K562 (cell line): ENCODE measurements at places on chromosomes 4 and X.

- H3K27ac ChIP-seq = no peak overlapping the region
- H3K4me1 ChIP-seq = no peaks in the 10 kb centered on the region
- no peaks in the 10 kb centered on the region for H3K27me3 ChIP-seq
- no peak for DNase-seq
Observed at GRCh38 chr4:15427161-15427560, 672 bp upstream of the C1QTNF7 start.

DNA sequence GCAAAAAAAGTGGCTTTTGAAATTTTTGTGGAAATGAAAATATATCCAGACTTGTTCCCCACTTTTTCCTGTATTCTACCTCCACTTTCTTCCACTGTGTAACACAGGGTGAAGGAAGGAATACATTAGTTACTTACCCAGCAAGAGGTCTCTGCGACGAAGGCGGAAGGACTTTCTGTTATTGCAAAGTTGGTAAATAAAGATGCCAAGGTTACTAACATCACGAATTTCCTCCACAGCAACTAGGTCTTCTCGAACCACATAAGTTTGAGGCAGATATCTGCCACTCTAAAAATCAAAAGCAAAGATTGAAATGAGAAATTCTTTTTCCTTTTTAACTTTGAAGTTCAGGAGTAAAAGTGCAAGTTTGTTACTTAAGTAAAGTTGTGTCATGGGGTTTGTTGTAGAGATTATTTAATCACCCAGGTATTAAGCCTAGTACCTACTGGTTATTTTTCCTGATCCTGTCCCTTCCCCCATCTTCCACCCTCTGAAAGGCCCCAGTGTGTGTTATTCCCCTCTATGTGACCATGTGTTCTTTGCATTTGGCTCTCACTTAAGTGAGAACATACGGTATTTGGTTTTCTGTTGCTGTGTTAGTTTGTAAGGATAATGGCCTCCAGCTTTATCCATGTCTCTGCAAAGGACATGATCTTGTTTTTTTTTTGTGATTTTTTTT is 5.8 kb downstream of the ITM2A start:
- DNase-seq = no peak
- no peaks in the 10 kb centered on the region for H3K27me3 ChIP-seq
- no peak overlapping the region for H3K27ac ChIP-seq
- H3K4me3 ChIP-seq = no peak overlapping the region

- no peaks in the 10 kb centered on the region for H3K36me3 ChIP-seq
- H3K4me1 ChIP-seq = no peaks in the 10 kb centered on the region
- H3K4me3 ChIP-seq = no peak overlapping the region
- H3K27ac ChIP-seq = no peak overlapping the region
Observed at GRCh38 chrX:124194199-124194598, 138.3 kb upstream of the TEX13D start.

DNA sequence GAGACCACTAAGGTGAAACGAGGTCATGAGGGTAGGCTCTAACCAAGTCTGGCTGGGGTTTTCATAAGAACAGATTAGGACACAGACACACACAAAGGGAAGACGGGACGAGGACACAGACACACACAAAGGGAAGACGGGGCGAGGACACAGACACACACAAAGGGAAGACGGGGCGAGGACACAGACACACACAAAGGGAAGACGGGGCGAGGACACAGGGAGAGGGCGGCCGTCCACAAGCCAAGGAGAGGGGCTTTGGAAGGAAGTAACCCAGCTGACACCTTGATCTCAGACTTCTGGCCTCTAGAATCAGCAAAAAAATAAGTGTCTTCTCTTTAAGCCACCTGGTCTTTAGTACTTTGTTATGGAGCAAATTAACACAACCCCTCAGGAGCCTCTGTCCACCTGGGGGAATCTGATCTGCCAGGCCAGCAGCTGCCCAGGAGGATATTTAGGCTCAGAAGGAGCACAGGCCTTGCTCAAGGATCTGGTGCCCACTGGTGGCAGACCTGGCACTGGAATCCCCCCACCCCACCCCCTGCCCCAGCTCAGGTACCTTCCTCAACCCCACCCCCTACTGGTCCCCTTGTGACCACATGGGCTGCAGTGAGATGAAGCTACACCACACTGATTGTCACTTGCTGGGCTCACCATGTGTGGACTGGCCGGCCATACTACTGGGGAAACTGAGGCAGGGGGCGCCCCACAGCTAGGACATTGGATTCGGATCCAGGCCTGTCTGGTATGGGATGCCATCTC is 2.8 kb downstream of the ABLIM2 start:
- no peak overlapping the region for H3K27ac ChIP-seq
- no peaks in the 10 kb centered on the region for H3K4me1 ChIP-seq
- peaks cover 59% of the 10 kb centered on the region for H3K27me3 ChIP-seq
- DNase-seq = no peak
- no peaks in the 10 kb centered on the region for H3K36me3 ChIP-seq

DNA sequence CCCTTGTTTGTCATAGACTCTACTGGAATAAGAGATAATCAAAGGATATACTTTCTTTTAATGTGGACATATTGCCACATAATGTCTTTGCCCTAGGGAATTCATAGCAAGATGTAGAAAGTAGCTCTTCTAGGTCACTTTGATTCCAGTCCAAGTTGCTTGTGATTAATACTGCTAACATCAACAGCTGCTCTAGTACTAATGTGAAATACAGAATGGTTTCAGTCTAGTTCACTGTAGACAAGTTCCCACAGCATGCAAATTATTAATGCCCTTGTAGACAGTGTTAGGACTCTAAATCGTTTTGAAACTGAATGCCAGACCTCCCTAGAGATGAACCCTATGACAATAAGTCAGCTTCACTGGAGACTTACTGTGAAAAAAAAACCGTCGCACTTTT is 494.6 kb upstream of the ATOH1 start:
- H3K4me3 ChIP-seq = no peak overlapping the region
- no peak overlapping the region for H3K27ac ChIP-seq
- H3K4me1 ChIP-seq = no peaks in the 10 kb centered on the region
- no peaks in the 10 kb centered on the region for H3K36me3 ChIP-seq
- no peaks in the 10 kb centered on the region for H3K27me3 ChIP-seq

DNA sequence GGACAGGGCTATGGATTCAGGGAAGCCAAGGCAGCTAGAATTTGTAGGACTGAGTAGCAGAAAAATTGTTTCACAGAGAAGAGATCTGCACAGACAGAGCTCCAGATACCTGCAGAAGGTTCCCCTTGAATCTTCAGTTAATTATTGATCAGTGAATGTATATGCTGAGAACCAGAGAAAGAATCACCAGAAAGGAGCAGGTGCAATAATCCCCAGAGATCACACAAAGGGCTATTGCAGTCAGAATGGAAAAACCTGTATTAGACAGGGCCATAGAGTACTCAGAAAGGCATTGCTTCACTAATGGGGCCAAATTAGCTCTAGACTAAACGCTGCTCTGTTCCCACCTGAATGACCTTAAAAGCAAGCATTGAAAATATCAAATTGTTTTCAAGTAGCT is 35.5 kb upstream of the SMAD1 start:
- H3K4me3 ChIP-seq = no peak overlapping the region
- no peaks in the 10 kb centered on the region for H3K36me3 ChIP-seq
- no peaks in the 10 kb centered on the region for H3K4me1 ChIP-seq
